Stomach (tissue), 19 donors: ENCODE measurements at places on chromosomes 2 and 18. TPM values are rescaled to one million over a fixed set of nuclear protein-coding genes. Genes with fewer than 3 reads are reported as not detected.

DNA sequence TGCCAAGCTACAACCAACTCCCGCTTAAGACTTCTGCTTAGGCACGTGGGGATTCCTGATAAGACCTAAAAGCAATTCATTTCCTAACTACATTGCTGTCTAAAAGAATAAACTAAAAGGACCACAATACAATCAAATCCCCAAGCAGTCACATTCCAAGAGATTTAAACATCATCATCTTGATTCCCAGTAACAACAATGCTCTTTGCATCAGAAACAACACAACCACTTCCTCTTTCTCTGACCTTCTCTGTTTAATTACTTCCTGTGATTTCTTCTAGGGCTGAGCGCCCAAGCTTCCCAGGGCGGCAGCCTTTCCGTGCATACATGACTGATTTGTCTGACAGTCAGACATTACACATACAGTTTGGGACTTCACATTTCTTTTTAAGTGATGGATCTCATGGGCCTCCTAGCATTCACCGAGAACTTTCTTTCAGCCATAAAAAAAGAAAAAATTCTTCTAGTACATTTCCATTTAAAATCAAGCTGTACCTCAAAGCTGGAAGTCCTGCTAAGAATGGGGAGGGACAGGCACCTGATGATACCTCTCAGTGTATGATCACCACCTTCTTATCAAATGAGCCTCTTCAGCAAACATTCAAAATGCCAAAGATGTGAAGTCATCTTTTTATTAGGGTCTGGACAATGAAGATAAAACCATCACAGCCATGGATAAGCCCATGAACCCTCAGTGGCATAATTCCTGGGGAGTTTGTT lies 11.5 kb downstream of the SPRED2 start:
- peaks cover 31% of the 10 kb centered on the region for H3K4me1 ChIP-seq
- H3K27me3 ChIP-seq, result no peaks in the 10 kb centered on the region
- DNase-seq, result peak; percentile 62
- H3K4me3 ChIP-seq, result no peak overlapping the region
- H3K36me3 ChIP-seq, result no peaks in the 10 kb centered on the region

DNA sequence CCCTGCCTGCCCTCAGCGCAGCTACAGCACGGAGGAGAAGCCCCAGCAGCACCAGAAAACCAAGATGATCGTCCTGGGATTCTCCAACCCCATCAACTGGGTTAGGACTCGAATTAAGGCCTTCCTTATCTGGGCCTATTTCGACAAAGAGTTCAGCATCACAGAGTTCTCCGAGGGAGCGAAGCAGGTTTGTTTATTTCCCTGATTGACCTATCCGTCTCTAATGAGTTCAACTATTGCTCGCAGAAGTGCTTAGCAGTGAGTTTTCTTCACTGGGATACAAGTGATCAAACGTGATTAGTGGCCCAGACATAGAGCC lies 639 bp downstream of the MAIP1 start:
- no peaks in the 10 kb centered on the region for H3K27me3 ChIP-seq
- peaks cover 34% of the 10 kb centered on the region for H3K36me3 ChIP-seq
- DNase-seq, result peak; percentile 15
- peaks cover 54% of the 10 kb centered on the region for H3K4me1 ChIP-seq
- H3K4me3 ChIP-seq, result peak overlapping the region; percentile 93
- peak overlapping the region; percentile 89 for H3K27ac ChIP-seq

- no peak for DNase-seq
- H3K27ac ChIP-seq, result no peak overlapping the region
- no peak overlapping the region for H3K4me3 ChIP-seq
Measured at GRCh38 chr2:84217456-84217855, 241.6 kb downstream of the SUCLG1 start.

DNA sequence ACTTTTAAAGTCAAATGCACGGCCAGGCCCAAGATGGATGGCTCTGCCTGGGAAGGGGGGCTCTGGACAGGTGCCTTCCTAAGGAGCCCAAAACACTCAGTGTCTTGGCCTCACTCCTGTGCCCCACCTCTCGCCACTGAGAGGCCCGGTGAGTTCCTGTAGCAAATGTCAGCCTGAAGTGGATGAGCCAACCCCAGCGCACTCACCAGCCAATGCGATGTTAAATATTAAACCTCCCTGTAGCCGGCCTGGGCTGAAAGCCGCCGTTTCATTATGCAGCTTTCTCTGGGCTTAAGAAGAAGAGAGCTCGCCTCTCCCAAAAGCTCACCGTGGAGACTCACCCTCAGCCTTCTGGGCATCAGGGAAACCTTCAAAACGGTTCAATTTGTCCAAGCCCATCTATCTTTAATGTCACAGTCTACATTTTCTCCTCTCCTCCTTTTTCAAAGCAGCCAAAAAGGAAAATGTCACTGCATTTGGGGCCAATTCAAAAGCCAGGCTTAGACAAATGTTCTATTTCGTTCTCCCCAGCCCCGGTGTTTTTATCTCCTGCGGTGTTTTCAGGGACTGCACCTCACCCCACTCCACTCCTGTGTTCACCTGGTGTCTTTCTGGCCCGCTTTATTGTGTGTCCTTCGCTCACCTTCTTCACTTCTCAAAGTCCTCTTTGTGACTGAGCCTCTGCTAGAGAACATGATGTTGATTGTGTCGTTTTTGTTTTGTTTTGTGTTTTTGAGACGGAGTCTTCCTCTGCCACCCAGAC lies 124.0 kb downstream of the NRP2 start:
- no peak overlapping the region for H3K4me3 ChIP-seq
- peak; percentile 77 for DNase-seq
- peak overlapping the region; percentile 51 for H3K27ac ChIP-seq
- H3K36me3 ChIP-seq, result no peaks in the 10 kb centered on the region
- H3K27me3 ChIP-seq, result no peaks in the 10 kb centered on the region
- peaks cover 49% of the 10 kb centered on the region for H3K4me1 ChIP-seq

DNA sequence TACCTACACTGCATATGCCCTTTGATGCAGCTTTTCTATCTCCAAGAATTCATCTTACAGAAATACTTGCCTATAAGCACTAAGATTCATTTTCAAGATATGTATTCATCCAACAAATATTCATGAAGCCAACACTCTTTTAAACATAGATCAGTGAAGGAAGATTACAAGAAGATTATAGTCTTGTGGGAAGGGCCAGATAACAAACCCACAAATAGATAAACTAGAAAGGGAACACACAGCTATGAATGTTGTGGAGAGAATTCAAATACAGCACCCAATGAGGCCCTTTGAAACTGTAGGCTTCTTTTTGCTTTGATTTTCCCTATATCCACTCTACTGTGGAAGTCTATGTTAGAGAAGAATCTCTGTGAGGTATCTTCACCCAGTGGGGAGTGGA lies 186.7 kb upstream of the RBMS1 start:
- no peak overlapping the region for H3K4me3 ChIP-seq
- no peak for DNase-seq
- H3K27ac ChIP-seq, result no peak overlapping the region
- no peaks in the 10 kb centered on the region for H3K4me1 ChIP-seq

- no peaks in the 10 kb centered on the region for H3K36me3 ChIP-seq
- H3K27ac ChIP-seq, result no peak overlapping the region
- DNase-seq, result no peak
- no peaks in the 10 kb centered on the region for H3K27me3 ChIP-seq
Measured at GRCh38 chr2:223169830-223170605, 118.0 kb downstream of the KCNE4 start.

TMEFF2 gene
- 0.50 TPM for polyA plus RNA-seq

LNPK gene
- polyA plus RNA-seq, result 1.8 TPM

DNA sequence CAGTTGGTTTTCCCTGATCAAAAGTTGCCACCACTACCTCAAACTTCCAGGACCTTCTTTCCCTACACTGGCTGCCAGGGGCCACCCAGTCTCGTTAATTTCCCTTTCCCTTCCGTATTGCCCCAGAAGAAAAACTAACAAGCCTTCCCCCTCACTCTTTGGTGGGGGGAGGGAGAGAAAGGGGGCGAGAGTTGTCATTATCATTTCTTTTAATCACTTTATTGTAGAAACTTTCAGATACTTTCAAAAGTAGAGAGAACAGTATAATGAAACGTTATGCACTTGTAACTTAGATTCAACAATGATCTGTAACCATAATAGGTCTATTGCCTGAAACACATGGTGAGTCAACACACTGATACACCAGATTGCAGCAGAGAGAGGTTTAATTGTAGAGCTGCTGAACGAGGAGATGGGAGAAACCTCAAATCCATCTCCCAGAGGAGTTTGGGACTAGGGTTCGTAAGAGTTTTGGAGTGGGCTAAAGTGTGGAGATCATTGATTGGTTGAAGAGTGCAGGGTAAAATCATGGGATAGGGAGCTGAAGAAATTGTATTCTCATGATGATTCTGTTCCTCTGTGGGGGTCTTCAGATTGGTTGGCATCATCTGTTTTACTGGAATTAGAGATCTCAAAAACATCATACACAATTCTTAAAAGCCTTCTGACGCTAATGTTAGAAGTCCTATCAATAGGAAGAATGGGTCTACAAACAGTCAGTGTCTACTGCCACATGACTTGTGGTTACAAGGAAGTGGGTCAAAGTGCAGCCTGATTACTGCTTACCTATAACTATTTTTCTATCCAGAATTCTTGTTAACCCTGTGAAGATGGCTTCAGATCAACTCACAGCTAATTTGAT lies 2.6 kb upstream of the RNF149 start:
- peaks cover 5% of the 10 kb centered on the region for H3K4me1 ChIP-seq
- no peaks in the 10 kb centered on the region for H3K27me3 ChIP-seq
- no peak overlapping the region for H3K27ac ChIP-seq
- peak; percentile 51 for DNase-seq
- no peak overlapping the region for H3K4me3 ChIP-seq
